ENCODE measurements at places on chromosomes 6 and 20.

- no peak for DNase-seq
Observed at GRCh38 chr6:25913741-25914140, 16.8 kb downstream of the SLC17A2 start.

GRCh38 chr20:31822421-31823330 lies 3.5 kb downstream of the MYLK2 start:
- DNase-seq = peak; percentile 55

DNA sequence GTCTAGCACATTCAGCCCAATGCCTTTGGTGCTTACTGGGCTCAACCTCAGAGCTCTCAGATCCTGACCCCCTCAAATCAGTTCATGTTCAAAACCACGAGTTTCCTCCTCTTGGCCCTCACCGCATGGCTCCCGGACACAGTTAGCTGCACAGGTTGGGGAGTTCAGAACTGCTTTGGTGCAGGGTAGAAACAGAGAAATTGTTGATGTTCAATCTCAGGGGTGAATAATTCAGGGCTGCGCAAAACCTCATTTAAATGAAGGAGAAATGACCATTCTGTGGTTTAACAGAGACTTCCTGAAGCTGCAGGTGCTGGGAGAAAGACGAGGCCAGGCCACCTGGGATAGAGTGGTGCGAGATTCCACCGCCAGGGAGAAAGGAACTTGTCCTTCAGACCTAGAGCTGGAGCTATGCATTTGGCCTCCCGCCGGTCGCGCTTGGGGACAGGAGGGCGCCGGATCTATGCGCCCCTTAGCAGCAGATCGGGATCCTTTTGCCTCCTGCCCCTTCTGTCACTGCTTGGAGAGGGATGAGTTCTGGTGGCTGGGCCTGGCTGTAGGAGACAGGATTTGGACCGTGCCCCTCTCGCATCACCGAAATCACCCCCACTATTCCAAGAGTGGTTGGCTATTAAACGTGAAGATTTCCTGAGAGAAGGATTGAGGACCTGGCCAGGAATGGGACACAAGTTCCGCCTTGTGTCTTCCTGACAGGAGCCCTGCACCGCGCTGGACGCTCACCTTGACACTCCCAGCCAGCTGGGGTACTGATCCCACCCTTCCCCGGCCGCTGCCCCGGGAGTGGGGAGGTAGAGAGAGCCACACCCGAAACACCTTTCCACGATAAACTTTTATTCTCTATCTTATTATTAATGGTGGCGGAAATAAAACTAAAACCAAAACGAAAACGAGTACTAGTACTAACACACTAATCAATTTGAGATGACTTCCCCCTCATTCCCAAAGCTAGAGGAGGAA lies 767 bp upstream of the PAX1 start:
- DNase-seq = no peak

- DNase-seq = no peak
Observed at GRCh38 chr6:90413867-90414266, 117.2 kb upstream of the BACH2 start.

DNA sequence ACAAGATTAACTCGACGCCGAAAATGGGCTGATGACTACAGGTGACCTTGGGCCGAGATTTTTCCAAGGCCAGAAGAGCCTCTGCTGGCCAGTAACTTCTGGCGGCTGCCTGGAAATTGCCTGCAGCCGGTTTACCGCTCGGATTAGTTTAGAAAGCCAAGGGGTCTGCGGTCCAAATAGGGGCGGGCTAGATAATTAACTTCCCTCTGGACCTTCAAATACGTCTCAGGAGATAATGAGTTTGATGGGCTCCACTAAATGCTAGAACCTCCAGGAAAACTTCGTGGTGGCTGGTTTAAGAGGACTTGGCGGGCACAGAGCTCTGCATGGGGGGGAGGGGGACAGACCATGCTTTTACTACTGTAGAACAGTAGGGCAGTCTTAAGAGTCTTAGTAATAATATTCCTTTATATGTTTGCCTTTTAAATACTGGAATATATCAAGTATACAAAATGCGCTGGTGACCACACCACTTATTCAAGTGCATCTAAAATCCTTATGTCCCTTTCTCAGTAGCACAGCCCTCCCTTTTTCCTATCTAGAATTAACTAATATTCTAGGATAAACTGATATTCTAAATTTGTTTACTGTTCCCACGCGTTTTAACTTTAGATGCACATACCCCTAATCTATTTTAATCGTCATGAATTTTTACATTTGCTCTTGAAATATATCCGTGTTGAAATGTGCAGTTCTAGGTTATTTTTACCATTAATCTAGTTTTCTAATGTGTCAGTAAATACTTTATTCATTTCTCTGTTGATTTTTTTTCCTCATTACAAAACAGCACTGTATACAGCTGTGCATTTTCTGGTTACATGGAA lies 107.5 kb upstream of the PRSS16 start:
- DNase-seq = peak; percentile 40

DNA sequence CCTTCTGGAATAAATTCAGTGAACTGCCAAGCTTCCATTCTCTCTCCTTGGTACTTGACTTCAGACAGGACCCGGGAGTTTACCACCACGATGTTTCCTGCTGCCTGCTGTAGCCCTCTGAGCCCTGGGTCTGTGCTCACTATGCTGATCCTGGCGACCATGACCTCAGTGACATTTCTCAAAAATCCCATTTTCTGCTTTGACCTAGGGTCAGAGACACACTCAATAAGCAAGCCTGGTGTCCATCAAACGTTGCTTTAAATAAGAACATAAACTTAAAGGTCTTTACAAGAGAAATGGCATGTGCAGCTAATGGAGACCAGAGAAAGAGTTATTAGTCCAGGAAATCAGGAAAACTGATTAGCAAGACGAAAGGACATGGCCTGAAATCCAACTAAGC lies 509.7 kb upstream of the SULF2 start:
- DNase-seq = no peak

GRCh38 chr6:34689742-34690141 lies 6.8 kb downstream of the ILRUN start:
- no peak for DNase-seq

- no peak for DNase-seq
Observed at GRCh38 chr6:17602888-17603287, 2.8 kb downstream of the FAM8A1 start.

DNA sequence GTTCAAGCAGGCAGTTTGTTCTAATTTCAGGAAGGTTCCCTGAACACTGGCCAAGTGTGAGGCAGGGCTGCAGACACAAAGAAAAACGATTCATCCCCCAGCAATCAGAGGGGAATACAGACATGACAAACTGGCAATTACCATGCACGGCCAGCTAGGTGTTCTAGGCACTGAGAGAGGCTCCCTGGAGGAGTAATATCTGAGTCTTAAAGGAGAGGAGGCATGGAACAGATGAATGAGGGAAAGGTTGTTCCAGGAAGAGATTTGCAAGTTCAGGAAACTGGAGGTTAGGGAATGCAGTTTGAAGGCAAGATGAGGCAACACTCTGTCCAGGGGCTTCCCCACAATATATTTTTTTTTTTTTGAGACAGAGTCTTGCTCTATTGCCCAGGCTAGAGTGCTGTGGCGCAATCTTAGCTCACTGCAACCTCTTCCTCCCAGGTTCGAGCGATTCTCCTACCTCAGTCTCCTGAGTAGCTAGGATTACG lies 11.1 kb downstream of the RRAGD start:
- no peak for DNase-seq

- no peak for DNase-seq
Observed at GRCh38 chr6:10373642-10374359, 41.1 kb downstream of the TFAP2A start.

DNA sequence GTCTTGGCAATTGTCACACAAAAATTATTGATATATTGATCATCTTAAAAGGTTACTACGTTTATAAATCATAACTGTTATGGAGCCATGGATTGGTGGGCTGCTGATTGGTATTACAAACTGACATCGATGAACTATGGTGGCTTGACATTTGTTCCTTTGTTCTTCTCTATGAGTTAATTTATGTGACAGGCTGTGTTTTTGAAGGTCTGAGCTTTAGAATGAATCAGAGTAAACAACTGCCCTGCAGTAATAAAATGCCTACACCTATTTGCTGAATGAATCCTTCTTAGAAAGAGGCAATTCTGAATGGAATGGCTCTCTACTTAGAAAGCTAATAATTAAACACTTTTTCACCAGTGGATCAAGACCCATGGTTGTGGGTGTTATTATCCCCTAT lies 506.3 kb upstream of the SPTLC3 start:
- DNase-seq = no peak

DNA sequence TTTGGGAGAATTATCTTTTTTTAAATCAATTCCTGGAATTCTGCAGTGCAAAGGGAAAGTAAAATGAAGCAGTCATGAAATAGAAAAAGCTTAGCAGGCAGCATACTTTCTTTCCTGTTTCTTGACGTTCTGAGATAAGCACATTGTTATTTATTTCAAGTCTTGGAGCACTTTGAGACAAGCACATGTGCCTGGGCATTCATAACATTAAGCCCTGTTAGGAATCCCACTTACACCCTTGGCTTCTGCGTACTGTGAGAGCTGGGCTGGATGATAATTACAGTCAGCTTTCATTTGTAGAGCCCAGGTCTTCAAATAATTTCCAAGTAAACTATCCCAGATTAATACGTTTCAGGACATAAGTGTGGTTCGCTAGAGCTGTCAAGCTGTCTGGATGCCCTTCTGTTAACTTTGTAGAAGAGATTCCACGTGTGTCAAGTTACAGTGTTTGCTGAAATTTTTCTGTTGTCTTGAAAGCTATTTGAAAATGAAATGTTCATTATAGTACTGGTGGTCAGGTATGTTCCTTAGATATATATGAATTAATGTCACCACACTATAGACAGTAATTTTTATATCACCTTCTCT lies 8.9 kb downstream of the FARS2 start:
- no peak for DNase-seq

GRCh38 chr20:42376131-42376530 lies 758.0 kb upstream of the CHD6 start:
- no peak for DNase-seq

DNA sequence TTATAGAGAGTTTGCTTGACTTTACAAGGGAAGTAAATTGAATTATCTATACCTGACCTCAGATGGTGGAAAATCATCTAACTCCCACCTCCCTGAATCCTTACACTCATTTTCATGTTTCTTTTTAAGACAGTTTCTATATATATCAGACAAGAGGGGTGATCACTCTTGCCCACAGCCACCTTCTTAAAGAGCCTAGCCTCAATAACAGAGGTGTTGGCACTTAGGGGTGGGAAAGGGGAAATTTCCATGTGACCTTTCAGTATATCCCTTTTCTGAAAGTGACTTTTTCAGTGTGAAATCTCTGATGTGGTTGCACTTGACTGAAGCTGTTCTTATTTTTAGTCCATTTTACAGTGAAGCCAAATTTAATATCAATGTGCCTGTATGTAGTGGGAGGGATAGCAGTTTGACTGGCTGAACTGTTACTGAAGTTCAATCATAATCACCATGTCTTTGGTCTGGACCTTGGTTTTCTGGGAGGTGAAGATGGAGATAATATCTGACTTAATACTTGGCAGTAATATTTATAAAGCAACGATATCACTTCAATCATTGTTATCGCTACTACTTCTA lies 141.3 kb downstream of the MAP3K7 start:
- DNase-seq = no peak

GRCh38 chr6:66344796-66345195 lies 637.8 kb upstream of the EYS start:
- no peak for DNase-seq

DNA sequence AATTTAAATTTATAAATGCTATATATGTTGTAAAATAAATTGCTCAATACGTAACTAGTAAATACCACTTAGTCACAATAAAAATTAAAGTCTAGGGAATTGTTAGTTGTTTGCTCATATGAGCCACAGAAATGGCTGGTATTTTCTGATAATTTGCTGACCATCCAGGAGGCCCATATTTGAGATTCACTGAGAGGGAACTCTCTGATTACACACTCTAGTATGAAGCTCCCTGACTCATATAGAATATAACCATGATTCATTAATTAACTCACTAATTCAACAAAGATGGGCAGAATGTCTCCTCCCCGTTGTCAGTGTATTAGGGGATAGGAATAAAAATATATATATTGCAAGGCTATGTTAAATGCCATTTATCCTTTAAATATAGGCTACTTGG lies 46.6 kb upstream of the TMEM30A start:
- DNase-seq = no peak

- DNase-seq = no peak
Observed at GRCh38 chr20:54981175-54981574, 505.8 kb downstream of the DOK5 start.

GRCh38 chr6:147874322-147874721 lies 365.8 kb downstream of the SAMD5 start:
- DNase-seq = no peak

GRCh38 chr20:1331801-1332453 lies 3.0 kb upstream of the SDCBP2 start:
- no peak for DNase-seq

DNA sequence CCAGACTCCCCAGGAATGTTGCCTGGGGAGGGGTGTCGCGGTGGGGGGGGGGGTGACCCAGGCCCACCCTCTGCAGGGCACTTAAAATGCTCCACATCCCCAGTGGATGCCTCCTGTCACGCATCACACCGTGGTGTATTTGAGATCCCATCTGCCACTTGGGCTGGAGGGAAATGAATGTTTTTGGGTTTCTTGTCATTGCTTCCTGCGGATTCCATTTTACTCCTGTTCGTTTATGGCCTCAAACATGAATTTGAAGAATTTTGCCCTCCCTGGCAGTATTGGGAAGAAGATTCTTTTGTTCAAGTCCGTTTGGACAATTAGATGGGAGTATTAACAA lies 544 bp upstream of the KHDC1 start:
- no peak for DNase-seq

DNA sequence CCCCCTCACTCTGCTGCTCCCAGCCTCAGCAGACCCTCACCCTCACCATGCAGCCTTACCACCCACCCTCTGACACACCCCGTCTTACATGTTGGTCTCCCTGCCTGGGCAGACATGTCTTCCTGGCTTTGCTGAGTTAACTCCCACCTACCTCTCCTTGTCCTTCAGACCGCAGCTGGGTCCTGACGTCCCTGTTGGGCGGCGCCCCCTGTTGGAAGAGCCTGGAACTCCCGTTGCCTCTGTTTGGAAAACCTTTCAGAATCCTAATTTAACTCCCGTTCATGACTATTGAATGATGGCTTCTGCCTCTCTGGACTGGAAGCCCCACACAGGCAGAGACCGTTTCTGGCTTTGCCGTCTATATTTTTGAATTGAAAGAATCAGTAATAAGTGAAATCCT lies 245.1 kb downstream of the MYLK4 start:
- no peak for DNase-seq

- no peak for DNase-seq
Observed at GRCh38 chr20:4275581-4276088, 260.3 kb upstream of the RNF24 start.

- no peak for DNase-seq
Observed at GRCh38 chr6:168420084-168420483, 20.9 kb upstream of the SMOC2 start.

- no peak for DNase-seq
Observed at GRCh38 chr6:41600499-41601247, 37.6 kb upstream of the MDFI start.

GRCh38 chr6:166619912-166620311 lies 7.1 kb downstream of the RPS6KA2 start:
- no peak for DNase-seq

Data from NK-92 treated with Interleukin-12 subunit alpha and Interleukin-12 subunit beta, amount 100 ng/mL, for 24 hours (cell line).